ENCODE measurements at places on chromosomes 5 and 9. TPM values are rescaled to one million over a fixed set of nuclear protein-coding genes. Genes with fewer than 3 reads are reported as not detected.

DNA sequence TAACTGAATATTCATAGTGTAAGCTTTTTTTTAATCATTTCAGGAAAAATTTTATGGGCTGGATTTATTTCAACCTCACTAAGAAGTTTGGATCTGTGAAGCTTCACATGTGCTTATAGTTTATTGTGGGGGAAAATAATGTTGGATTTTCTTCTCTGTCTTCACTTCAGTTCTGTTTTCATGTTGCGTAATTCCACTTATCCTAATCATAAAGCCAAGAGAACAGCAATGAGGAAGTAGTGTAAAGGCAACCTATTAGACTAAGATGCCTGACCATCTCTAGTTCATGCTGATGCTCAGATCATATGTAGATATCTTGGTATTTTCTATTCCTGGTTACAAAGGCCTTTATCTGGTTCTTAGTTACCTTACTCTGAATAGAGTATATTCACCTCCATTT lies 50.0 kb downstream of the CD180 start:
- DNase-seq = no peak

DNA sequence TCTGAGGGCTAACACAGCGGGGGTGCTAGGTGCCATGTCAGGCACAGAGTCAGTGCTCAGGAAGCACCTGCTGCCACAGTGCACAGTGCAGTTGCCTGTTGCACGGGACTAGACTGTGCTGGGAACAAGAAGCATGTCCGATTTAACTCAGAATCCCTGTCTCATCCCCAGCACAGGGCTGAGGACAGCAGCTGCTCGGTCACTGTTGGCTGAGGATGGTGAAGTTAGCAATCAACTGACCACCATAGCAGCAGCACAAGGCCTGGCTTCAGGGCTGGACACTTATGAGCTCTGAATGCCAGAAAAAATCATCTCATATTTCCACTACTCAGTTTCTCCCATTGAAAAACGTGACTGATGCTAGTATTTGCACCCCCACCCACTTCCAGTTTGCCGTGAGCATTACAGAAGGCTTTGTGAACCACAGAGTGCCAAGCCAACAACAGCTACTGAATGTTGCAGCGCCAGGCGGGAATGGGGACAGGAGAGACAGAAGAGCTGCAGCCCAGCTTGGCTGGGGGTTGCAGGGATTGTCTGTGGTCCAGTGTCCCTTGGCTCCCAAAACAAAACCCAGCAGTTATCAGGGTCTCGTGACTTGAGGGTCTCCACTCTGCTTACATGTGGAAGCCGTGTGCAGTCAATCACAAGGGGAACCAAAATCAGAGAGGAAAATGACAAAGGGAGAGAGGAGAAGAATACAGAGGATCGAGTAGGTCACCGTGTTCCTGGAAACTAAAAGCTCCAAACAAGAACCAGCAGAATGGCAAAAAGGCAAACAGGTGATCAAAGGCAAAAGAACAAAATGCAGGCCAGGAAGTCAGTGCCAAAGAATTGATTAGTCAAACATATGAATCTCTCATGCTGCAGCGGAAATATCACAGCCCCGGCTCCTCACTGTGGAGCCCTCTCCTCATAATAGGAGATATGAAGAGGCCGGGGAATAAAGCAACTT lies 155.6 kb downstream of the CRB2 start:
- DNase-seq = no peak

GRCh38 chr5:175623088-175623487 lies 34.8 kb upstream of the HRH2 start:
- no peak for DNase-seq

- DNase-seq = no peak
These were observed 464 bp downstream of the GDF9 start for GRCh38 chr5:132865668-132866341.

- no peak for DNase-seq
These were observed 5.9 kb downstream of the COL15A1 start for GRCh38 chr9:98949565-98949964.

DNA sequence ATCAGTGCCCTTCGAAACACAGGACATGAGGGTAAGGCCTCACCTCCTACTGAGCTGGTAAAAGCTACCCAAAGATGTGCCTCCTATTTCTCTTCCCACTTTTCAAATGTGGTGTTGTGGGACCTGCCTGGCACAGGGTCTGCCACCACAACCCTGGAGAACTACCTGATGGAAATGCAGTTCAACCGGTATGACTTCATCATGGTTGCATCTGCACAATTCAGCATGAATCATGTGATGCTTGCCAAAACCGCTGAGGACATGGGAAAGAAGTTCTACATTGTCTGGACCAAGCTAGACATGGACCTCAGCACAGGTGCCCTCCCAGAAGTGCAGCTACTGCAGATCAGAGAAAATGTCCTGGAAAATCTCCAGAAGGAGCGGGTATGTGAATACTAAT lies 1.9 kb downstream of the IRGM start:
- no peak for DNase-seq

DNA sequence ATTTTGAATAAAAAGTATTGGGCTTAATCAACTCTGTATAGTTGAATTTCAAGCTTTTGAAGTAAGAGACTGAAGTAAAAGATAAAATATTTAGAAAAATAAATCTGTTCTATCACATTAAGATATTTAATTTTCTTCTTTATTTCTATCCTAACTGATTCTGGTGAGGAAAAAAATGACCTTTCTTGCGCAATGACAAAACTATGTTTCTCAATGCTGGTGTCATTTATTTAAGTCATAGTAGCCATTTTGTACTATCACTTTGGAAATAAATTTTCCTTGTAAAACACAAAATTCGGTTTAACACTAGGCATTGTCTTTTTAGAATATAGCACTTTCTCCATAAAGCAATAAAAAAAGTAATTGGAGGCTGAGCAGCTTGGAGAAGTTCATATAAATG lies 728.0 kb downstream of the CDH9 start:
- DNase-seq = no peak

GRCh38 chr9:123702483-123702882 lies 227.4 kb downstream of the DENND1A start:
- no peak for DNase-seq

GRCh38 chr5:66617991-66618768 lies 22.0 kb downstream of the MAST4 start:
- DNase-seq = no peak

- DNase-seq = peak; percentile 24
These were observed 389.1 kb downstream of the ENC1 start for GRCh38 chr5:74251141-74252035.

- no peak for DNase-seq
These were observed 15.6 kb upstream of the CKS2 start for GRCh38 chr9:89295400-89295799.

DNA sequence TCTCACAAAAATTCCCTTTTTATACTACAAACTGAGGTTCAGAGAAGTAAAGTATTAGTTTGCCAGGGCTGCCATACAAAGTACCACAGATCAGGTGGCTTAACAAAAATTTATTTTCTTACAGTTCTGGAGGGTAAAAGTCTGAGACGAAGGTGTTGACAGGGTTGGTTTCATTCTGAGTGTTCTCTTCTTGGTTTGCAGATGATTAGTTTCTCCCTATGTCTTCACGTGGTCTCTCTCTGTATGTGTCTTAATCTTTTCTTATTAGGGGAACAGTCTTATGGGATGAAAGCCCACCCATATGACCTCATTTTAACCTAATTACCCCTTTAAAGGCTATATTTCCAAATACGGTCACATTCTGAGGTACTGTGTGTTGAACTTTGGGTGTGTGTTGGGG lies 274.2 kb downstream of the BRINP1 start:
- no peak for DNase-seq

Gene DRD1
- not detected for polyA plus RNA-seq

Gene SPINK5
- polyA plus RNA-seq = 0.03 TPM

Gene OR1L1
- polyA plus RNA-seq = not detected

Gene SLC25A48
- polyA plus RNA-seq = 1.0 TPM

Gene CSNK1G3
- polyA plus RNA-seq = 12.8 TPM

Gene FAM78A
- 0.51 TPM for polyA plus RNA-seq

Gene HEXB
- polyA plus RNA-seq = 104 TPM

Gene PROP1
- not detected for polyA plus RNA-seq

Gene TRIM36
- 1.7 TPM for polyA plus RNA-seq

Gene SLC22A4
- polyA plus RNA-seq = 0.56 TPM

Data from HepG2 (cell line).